ENCODE measurements at places on chromosomes 2 and 18.

- no peak for DNase-seq
These were observed 194.8 kb upstream of the DOK6 start for GRCh38 chr18:69205925-69206324.

- DNase-seq: no peak
These were observed 117.9 kb downstream of the PTRHD1 start for GRCh38 chr2:24675338-24675737.

- no peak for DNase-seq
These were observed 185.8 kb upstream of the PIK3C3 start for GRCh38 chr18:41769265-41769664.

DNA sequence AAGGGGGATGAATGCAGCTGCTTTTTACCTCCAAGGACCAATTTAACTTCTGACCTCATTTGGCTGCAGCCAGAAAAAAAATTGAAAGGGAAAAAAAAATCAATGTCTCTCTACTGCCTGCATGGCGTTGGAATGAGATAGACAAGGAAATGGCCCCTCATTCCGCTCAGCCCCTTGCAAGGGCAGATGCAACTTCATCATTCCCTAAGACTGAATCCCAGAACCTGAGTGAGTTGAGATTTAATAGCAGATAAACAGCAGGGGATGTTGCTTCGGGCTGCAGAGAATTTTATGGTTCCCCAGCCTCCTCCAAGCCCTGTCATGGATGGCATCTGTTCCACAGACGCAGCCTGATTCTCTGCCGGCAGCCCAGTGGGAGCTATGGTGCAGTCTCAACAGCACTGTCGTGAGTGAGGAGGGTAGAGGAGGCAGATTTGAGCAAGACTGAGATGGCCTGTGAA is 49.0 kb downstream of the CAPN13 start:
- DNase-seq: no peak

DNA sequence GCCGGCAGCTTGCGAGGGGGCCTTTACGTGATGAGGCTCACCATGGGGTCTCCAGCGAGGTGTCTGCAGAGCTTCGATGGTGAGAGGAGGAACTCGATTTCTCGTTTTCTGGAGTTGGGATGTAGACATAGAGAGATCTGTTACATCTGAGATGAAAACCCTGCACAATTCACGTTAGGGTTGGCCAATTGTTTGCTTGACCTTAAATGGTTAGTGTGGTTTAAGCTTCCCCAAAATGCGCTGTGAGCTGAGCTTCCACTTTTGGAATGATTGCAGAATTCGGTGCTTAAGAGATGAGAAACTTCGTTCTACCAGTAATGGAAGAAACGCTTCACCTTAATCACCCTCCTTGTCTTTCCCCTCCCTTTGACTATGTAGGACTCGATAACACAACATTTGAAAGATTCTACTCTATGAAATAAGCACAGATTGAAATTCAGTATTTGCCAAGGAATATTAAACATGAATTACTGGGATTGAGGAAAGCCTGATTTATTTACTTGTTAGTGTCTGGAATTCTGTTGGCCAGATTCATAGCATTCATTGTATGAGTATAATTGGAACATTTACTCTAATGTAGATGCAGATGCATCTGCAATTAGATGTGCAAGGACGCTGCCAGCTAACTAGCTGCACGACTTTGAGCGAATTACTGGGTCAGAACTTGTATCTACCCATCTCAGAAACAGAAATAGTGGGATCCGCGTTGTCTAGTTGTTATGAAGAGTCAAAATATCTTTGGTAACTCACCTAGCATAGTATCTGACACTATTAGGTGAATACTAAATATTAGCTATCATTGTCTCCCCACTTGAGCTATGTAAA is 1.6 kb upstream of the KLF7 start:
- DNase-seq: no peak

DNA sequence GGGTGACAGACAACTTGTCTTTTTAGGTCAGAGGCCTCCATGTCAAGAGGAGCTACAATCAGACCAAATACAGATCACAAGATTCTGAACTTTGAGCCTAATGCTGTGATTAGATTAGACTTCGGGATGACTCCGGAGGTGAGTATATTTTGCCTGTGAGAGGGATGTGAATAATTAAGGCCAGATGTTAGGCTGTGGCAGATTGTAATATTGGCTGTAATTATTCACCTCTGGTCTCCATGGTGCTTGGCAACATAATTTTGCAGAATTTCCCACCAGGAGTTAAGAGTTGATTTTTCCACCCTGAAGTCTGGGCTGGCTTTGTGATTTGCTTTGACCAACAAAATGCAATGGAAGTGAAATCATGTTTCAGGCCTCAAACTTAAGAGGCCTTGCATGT is 108.2 kb upstream of the CWC22 start:
- no peak for DNase-seq

GRCh38 chr2:215692387-215693079 is 256.7 kb upstream of the FN1 start:
- DNase-seq: no peak

GRCh38 chr2:236940497-236940896 is 145.2 kb upstream of the COPS8 start:
- DNase-seq: no peak

DNA sequence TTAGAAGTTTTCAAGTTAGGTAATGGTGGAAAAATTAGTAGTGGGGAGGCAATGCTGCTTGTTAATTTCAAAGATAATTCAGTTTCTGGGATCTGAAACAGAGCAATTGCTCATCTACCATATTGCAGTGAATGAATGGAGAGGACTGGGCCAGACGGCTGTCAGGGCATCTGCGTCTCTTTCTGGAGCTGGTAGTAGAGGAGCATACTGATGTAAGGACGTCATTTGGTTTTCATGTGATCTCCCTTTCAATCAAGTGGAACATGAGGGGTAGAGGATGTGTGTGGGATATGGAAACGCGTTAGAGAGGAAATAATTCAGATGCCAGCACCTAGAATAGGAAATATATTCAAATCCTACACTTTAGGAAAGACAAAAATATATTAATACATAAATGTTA is 490.3 kb downstream of the ADCYAP1 start:
- DNase-seq: no peak

DNA sequence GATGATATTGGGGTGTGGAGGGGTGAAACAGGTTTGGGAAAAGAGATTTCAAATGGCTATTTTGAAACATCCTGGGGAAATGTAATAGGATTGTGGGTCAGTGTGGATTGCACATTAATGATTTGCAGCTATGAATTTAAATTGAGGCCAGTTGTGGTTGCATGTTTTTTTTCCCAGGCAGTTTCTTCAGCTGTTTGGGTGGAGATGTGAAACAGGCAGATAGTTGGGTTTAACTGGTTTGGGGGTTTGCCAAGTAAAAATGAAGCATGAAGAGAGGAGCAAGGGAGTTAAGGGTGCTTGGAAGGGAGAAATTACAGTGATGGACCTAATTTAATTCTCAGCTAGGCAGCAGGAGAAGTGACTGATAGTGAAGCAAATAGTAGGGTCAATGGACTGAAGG is 16.8 kb downstream of the GPD2 start:
- DNase-seq: no peak
